HTR-8/SVneo (cell line): ENCODE measurements at places on chromosomes 5 and 9.

DNA sequence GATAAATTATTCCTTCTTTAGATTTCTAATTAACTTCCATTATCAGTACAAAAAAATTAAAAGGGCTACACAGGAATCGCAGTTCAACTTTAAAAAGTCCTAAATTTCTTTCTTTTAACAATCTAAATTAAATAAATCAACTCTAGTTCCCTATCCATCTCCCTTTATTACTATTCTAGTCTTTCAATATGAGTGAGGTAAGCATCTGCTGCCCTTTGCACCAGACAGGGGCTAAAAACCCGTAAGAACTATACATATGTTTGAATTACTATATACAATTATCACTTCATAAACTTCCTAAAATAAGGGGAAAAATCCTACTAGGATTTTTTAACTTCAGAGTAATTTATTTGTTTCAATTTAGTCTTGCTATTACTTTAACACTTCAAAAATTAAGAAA lies 145.6 kb downstream of the SSBP2 start:
- no peak for DNase-seq

GRCh38 chr5:3709068-3709716 lies 113.6 kb downstream of the IRX1 start:
- no peak for DNase-seq

DNA sequence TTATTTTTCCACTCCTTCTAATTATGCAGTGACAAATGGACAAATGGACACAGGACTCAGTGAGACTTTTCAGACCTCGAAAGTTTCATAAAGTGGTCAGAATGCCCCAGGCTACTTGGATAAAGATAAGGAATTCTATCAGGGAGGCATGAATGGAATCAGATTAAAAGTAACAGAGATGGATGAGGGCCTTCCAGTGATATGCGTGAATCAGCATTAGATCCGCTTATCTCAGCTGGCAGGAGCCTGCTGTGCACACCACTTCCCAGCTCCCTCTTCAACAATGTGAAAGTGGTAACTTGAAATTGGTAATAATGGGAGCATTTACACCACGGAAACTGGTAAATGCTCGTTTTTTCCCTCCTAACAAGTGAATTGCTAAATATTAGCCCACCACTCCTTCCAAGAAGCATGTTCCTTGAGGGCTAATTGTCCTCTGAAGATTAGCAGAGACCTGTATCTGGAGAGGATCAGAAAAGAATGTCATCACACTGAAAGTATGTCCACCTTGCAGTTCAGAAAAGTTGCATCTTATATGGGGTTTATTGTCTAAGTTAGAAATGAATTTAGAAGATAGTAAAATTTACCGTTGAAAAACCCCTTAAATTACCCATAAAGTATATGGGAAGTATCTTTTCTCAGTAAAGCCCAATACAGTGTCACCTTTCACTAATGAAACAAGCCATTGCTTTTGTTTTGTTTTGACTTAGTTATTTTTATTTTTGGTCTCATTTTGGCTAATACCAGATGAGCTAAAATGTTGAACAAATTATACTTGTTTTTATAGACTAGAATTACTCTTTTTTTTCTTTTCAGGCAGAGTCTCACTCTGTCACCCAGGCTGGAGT lies 125.3 kb downstream of the DPYSL3 start:
- DNase-seq: no peak

GRCh38 chr9:136438548-136439480 lies 831 bp downstream of the INPP5E start:
- DNase-seq: peak; percentile 28

DNA sequence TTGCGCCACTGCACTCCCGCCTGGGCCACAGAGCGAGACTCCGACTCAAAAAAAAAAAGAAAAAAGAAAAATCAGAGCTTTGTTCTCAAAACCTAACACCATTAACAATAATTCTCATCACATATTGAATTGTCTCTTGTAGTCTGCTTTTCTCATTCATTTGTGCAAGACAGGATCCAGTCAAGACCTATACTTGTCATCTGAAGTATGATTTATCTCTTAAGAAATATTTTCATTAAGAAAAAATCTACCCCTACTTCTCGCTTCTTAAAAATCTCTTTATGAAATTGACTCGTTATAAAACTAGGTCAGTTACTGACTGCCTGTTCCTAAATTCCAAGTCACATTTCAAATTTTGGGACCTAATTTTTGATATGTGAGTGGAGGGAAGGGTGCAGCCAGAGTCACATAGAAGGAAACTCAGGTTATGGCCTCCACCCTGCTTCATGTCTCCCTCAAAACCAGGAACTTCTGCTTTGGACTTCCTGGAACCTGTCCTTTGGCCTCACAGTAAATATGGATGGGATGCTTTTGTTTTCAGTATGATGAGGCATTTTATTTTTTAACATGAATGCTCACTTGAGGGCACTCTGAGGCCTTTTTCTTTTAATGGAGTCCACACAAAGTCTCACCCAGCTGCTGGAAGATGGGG lies 18.9 kb downstream of the ZNF169 start:
- DNase-seq: no peak

DNA sequence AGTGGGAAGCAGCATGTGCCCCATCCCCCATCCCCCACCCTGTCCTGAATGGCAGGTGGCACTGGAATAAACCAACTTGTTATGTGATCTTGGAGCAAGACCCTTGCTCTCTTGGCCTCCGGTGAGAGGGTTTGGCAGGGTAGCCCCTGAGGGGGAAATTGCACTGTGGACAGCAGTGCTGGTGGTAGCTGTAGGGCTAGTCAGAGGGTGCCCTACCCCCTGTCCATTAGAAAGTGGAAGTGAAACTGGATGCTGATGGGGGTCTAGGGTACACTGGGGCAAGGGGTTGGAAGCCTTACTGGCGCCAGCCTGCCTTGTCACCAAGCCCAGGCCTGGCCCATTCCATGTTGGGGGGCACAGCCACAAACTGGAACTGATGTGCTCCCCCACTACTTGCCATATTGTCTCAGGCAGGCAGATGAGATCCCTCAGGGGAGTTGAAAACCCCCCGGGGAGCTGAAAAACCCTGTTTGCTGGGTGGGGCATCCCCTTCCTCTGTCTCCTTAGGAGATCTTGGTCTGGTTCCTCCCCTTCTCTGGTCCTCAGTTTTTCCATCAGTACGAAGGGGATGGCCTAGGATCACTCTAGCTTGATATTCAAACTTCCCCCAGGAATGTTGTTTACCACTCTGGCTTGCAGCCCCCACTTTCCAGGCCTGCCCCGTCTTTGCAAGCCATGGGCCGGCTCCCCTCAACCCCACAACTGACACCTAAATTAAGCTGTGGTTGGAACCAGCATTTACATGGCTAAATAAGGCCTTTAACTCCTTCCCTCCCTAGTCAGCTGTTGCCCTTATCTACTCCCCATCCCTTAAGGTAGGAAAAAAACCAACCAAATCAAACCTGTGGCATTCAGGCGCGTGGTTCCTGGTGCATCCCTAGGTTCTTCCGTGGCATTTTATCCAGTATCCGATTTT lies 14.4 kb upstream of the SYNPO start:
- DNase-seq: no peak

DNA sequence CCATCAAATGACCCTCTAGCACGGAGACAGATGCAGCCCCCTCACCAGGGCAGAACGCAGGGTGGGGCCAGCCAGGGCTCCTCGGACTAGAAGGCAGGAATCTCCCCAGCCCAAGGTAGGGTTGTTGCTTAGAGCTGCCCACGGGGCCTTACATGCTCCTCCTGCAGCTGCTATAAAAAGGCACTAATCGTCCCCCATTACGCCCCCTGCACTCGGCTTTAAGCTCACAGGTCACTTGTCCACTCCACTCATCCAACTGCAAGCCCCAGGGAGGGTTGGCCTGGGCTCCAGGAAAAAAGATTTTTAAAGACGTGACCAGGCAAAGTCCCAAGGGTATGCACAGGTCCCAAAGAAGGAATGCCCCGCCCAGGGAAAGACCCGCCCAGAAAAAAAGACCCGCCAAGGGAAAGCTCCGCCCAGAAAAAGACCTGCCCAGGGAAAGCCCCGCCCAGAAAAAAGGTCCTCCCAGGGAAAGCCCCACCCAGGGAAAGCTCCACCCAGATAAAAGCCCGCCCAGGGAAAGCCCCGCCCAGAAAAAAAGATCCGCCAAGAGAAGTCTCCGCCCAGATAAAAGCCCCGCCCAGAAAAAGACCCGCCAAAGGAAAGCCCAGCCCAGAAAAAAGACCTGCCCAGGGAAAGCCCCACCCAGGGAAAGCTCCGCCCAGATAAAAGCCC lies 11.1 kb downstream of the GRIN1 start:
- DNase-seq: peak; percentile 32

GRCh38 chr9:126131066-126132010 lies 195.3 kb upstream of the MVB12B start:
- no peak for DNase-seq

DNA sequence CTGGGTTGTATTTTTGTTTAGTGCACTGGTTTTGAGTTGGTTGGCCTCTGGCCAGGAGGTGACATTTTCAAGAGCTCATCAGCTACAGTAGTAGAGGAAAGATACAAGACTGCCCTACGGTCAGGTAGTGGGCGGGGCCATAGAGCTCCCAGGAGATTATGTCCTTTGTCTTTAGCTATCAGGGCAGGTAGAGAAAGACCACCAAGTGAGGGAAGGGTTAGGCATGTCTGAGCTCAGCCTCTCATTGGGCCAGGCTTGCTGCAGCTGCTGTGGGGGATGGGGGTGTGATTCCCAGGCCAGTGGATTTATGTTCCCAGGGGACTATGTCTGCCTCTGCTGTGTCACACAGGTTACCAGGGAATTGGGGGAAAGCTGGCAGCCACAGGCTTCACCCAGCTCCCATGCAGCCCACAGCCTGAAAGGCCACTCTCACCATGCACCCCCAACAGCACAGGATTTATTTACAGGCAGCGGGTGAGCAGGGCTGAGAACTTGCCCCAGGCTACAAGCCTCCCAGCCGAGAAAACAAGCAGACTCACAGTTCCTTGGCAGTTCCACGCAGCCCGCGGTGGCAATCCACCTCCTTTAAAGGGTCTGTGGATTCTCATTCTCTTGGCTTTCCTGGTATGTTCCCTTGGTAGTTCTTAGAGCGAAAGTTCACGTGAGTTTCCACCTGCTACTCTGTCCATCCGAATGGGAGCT lies 37.5 kb upstream of the BOD1 start:
- no peak for DNase-seq

GRCh38 chr9:99859243-99859980 lies 37.7 kb downstream of the NR4A3 start:
- DNase-seq: no peak

DNA sequence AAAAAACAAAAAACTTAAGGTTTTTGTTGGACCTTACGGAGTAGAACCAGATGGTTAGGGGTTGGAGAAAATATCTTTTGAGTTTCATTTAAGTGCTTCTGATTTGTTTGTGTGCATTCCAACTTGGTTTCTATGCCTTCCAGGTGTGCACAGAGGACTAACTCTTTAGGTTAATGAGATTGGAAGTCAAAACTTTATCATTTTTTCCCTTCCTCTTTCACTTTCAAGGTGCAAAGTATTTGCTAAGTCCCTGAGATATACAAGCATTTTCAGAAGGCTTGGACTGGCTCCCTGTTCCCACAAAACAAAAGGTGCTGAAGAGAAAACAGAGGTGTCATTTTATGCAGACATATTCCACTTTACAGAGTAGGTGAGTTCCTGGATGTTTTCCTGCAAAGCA lies 30.3 kb upstream of the CER1 start:
- DNase-seq: no peak

GRCh38 chr5:131165119-131165727 lies at the start of gene HINT1:
TSS of gene HINT1 (minus strand) at chr5:131165256. CDS start at chr5:131165205, 51 bp downstream.
- DNase-seq: peak; percentile 95

- peak; percentile 42 for DNase-seq
Measured at GRCh38 chr9:86202338-86202882, 57.0 kb downstream of the C9orf153 start.

GRCh38 chr5:7015586-7016256 lies 302.5 kb downstream of the TENT4A start:
- no peak for DNase-seq

- DNase-seq: no peak
Measured at GRCh38 chr9:37715260-37715659, 38.3 kb upstream of the TRMT10B start.

- no peak for DNase-seq
Measured at GRCh38 chr5:18202164-18202563, 567.9 kb downstream of the TAF11L14 start.

- DNase-seq: no peak
Measured at GRCh38 chr5:92795633-92796032, 785.4 kb downstream of the NR2F1-AS1 start.

- peak; percentile 34 for DNase-seq
Measured at GRCh38 chr9:124390794-124391658, 24.2 kb downstream of the PSMB7 start.

DNA sequence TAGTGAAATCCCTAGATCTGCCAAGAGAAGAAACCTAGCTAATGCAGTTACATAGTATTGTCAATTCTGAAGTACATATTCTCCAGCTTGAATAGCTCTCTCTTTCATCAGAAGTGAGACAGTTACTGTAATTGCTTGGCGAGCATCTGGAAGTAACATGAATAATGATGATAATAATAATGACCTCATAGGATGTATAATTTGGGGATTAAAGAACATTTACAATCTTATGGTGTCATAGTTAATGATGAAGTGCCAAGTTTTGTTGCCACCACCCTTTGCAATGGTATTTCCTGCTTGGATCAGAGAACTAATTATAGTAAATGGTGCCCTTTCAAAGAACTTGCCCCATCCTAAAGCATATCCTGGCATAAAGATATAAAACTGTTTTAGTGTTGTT lies 201.4 kb downstream of the ADAMTSL1 start:
- no peak for DNase-seq

- no peak for DNase-seq
Measured at GRCh38 chr5:109713453-109713852, 23.7 kb downstream of the MAN2A1 start.

DNA sequence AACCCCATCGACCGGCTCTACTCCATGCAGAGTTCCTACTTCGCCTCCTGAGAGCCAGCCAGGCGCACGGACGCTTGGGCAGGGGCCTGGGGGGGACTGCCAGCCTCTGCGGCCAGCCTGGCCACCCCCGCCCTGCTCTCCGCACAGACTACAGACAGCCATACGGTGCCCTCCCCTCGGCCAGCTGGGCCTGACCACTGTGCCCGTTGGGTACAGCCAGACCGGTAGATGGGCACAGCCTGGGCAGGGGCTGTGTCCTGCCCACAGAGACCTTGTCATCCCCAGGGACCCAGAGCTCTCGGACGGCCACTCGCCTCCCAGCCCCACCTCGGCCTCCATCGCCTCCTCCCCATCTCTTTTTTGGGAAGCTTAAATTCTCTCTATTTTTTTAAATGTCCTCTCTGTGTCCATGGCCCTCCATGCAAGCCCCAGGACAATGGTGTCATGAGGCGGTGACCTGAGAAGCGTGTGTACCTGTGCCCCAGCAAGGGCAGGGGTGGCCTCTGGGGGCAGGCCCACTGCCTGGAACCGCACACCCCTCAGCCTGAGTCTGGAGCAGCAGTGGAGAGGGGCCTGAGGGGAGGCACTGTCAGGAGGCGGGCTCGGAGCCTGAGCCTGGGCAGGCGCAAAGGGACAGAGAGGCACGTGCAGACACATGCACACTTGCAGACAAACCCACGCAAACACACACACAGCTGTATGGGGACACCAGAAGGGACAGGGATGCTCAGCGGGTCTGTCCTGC lies 82.8 kb downstream of the LMX1B start:
- DNase-seq: no peak

DNA sequence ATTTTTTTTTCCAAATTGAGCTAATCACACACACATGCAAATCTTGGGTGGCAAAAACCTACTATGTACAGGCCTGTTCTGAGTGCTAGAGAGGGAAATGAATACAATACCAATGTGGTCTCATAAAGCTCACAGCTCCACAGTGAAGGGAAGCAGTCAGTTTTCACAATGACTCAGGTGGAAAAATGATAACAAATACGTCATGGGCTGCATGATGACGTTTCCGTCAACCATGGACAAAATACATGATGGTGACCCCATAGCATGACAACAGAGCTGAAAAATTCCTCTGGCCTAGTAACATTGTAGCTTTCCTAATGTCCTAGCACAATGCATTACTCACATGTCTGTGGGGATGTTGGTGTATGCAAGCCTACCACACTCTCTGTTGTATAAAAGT lies 252.5 kb downstream of the TRIM32 start:
- DNase-seq: no peak
